ENCODE measurements at places on chromosomes 3 and 15.

DNA sequence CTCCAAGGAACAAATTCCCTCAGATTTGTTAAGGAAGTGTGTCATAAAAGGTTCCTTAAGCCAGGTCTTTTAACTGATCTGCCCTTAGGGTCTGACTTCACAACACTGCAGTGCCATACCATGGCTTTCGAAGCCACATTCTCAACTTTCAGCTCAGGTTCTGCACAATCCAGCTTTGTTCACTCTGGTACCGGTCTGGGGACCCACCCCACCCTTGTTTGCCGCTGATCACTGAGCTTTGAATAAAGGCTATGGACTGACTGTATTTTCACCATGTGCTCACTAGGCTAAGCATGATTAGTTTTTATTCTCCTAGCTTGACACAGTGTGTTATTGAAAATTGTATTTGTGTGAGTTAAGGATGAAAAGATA lies 15.9 kb downstream of the SNX1 start:
- no peak for DNase-seq

DNA sequence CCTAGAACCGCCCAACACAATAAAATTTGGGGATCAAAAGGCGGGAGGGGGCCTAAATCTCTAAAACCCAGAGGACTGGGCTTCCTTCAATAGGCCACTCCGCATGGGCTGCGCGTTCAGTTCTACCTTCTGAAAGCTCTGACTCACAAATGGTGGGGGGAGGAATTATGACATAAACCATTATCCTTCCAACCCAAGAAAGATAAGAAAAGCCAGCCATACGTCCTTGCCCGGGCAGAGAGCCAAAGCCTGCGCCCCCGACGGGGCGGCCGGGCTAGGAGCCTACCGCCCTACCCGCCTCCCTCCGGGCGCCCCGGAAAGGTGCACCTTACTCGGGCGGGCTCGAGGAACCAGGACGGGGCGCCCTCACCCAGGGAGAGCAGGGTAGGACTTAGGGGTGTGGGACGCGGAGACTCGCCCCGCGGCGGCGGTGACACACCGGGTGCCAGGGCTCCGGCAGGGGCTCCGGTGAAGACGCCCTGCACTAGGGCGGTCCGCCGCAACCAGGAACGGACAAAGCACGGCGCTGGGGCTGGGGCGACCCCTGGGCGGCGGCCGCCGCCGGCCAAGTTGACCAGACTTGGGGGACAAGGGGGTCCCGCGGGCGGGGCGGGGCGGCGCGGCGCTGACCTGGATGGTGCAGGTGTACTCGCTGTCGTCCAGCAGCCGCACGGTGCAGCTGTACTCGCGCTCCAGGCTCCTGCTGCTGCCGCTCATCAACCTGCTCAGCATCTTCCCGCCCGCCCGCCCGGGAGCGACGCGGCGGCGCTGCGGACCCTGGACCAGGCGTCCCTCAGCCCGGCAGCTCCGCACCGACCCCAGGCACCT lies 534 bp downstream of the FRMD5 start:
- DNase-seq, result peak; percentile 5

GRCh38 chr3:70821602-70822001 lies 509.2 kb upstream of the MDFIC2 start:
- no peak for DNase-seq

- DNase-seq, result no peak
These were observed 675.5 kb downstream of the FHIT start for GRCh38 chr3:60575718-60576272.

GRCh38 chr3:172111163-172111562 lies 71.8 kb downstream of the FNDC3B start:
- DNase-seq, result no peak

DNA sequence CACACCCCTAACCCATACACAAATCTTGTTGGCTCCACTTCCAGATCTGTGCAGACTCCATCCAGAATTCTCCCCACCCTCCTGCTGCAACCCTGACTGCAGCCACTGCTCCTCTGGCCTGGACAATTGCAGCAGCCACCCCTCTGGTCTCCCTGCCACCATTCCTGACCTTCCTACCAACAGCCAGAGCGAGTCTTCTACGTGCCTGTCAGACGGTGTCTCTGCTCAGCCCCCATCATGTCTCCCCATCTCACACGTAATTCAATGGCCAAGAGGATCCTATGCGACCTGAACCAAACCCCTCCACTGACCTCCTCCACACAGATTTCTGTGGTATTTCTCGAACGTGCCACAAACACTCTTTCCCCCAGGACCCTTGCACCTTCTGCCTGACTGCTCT lies 103.3 kb downstream of the TPRA1 start:
- no peak for DNase-seq

- DNase-seq, result no peak
These were observed 21.2 kb downstream of the TM4SF4 start for GRCh38 chr3:149495581-149496125.

- DNase-seq, result no peak
These were observed 85.9 kb upstream of the ZBTB20 start for GRCh38 chr3:115233021-115233420.

DNA sequence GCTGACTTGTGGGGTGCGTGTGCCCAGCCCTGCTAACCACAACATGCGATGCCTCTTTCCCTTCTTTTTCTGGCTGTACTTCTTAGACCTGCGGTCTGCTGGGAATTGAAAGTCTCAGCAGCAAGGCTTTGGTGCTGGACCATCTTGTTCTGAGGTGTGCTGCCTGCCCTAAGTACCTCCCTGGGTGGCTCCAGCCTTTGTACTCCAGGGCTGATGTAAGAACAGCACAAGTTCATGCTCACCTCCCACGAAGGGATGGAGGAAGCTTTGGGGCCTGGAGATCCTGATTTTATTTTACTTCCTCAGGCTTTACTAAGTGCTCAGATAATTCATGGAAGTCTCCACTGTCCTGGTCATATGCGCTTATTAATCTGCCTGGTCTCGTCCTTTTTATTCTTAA lies 28.9 kb downstream of the FAM43A start:
- no peak for DNase-seq
